SJCRH30 (cell line): ENCODE measurements at places on chromosomes 3 and 15. TPM values are rescaled to one million over a fixed set of nuclear protein-coding genes. Genes with fewer than 3 reads are reported as not detected.
A peak's percentile ranks its signal among the peaks of the same experiment; 100 is the strongest.

- peak; percentile 75 for DNase-seq
Observed at GRCh38 chr15:26970712-26971210, at the start of gene GABRG3. GABRG3 (plus strand) TSS chr15:26971181.

A4GNT gene
- 0.16 TPM in 1 of 2 replicates, not detected in the other for total RNA-seq

C3orf20 gene
- not detected in 2 replicates for total RNA-seq

ST8SIA2 gene
- 1.3 and 2.1 TPM in 2 replicates for total RNA-seq

DNA sequence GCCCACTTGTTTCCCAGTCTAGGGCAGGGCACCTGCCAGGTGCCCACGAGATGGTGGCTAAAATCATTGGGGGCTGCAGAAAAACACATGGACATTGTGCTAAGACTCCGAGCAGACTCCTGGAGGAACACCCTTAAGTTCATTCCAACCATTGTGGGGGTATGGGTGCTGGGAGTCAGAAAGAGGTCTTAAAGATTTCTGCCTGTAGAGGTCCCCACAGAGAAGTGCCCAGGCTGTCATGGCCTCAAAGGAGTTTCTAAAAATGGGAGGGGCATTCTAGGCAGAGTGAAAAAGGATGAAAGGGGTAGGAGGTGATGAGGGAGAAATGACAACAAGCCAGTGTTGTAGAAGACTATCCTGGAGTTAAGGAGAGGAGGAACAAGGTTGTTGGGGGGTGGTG is 17.1 kb downstream of the RBP1 start:
- DNase-seq = peak; percentile 30

DNA sequence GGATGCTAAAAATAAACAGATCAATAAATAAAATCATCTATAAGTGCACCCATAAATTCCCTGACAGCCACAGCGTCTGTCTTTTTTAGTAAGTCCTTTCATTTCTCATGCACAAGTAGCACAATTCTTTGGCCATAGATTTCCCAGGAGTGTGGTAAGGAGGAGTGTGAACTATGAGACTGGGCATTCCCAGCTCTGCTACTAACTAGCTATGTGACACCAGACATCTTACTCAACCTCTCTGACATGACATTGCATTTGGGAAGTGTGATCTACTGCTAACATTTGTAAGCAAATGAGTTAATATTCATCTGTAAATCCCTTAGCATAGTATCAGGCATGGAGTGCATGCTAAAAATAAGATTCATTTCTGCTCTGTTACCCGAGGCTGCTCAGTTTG is 301.7 kb downstream of the NTRK3 start:
- DNase-seq = no peak

UROC1 gene
- not detected in 2 replicates for total RNA-seq

DNA sequence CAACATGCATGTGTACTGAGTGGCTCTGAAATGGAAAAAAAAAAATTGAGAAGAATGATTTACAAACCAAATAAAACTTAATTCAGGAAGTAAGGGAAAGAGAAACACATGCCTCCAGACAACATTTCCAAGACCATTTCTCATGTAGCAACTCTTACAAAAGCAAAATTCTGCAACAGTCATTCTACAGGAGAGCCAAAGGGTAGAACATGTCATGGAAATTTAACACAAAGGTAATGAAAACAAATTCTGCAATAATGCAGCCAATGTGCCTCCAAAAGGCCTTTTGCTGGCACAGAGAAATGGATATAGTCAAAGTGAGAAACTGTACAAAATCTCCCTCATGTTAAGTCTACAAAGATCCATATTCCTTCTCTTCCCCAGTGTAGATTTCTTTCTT is 4.0 kb downstream of the PEX11A start:
- no peak for DNase-seq

DNA sequence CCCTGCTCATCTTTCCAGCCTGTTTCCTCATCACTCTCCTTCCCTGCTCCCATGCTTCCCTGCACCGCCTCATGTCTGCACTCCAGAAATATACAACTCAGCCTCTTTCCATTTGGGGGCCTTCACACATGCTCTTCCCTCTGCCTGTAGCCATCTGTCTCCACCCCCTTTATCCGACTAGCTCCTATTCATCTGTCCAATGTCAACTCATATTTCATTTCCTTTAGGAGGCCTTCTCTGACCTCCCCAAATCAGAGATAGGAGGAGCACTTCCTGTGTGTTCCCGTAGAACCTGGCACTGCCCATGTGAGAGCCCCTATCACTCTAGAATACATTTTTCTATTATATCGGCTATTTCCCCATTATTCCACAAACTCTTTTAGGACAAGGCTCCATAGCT is 10.6 kb downstream of the ATP8B4 start:
- DNase-seq = peak; percentile 12

TTLL13 gene
- not detected in 2 replicates for total RNA-seq

GOLGA6D gene
- not detected in 2 replicates for total RNA-seq

GRCh38 chr15:65368302-65369211 is 9.2 kb downstream of the IGDCC3 start:
- DNase-seq = peak; percentile 41

DLL4 gene
- 0.43 and 0.48 TPM in 2 replicates for total RNA-seq

DNA sequence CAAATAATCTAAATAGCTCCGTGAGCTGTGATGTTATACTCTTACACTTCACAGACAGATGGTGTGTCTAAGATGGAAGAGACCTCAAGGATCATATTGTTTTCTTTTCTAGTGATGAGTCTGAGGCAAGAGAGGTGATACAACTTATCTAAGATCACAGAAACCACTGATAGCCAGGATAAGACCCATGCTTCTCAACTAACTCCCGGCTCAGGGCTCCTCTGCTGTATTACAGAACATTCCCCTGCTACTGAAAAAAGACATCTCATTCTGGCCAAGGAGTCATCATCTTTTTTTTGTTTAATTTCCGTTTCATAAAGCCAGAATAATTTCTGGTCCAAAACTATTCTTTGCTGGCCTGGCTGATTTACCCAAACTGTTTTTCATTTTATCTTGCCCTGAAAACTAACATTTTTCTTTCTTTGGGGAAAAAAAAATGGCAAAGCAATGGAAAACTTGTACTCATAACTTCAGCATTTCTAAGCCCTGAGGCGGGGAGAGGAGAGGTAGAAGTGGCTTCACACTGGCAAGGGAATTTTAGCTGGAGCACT is 46.9 kb upstream of the GAP43 start:
- no peak for DNase-seq

MAP1A gene
- total RNA-seq = 10.1 and 10.3 TPM in 2 replicates

DNA sequence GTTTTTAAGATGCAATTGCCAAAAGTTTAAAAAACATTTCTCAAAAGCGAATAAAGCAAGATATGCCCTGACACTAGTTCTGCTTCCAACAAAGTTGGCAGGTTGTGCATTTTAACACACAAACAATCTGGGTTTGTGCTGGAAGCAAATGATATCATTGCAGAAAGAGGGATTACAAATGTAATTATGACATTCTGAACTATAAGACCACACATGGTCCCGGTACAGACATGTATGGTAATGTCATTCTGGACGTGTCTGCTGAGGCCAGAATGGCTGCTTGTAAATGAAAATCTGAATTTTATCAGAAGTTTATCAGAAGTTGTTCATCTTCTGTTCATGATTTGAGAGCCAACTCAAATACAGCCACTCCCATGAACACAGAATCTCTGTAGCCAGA is 10.7 kb downstream of the TMC3 start:
- no peak for DNase-seq

- no peak for DNase-seq
Observed at GRCh38 chr3:128436214-128436613, 30.5 kb downstream of the DNAJB8 start.

- no peak for DNase-seq
Observed at GRCh38 chr3:83393276-83393675, 1565.5 kb upstream of the CADM2 start.

DNA sequence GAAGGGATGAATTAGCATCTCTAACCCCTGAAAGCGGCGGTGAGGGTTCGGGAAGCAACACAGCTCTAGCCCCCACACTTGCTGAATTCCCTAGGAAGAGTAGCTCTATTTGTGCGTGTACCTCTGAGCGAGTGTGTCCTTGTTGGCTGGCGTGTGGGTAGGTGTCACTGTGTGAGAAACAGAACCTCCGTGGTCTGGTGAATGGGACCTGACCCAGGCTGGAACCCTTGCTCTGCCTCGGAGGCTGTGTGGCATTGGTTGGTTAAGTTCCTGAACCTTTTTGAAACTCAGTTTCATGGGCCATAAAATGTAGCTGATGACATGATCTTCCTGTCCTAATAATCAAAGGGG is 414 bp upstream of the TMEM115 start:
- no peak for DNase-seq

SAMD7 gene
- total RNA-seq = not detected in 2 replicates

GRCh38 chr3:46131884-46132450 is 76.1 kb downstream of the CCR1 start:
- no peak for DNase-seq

DNA sequence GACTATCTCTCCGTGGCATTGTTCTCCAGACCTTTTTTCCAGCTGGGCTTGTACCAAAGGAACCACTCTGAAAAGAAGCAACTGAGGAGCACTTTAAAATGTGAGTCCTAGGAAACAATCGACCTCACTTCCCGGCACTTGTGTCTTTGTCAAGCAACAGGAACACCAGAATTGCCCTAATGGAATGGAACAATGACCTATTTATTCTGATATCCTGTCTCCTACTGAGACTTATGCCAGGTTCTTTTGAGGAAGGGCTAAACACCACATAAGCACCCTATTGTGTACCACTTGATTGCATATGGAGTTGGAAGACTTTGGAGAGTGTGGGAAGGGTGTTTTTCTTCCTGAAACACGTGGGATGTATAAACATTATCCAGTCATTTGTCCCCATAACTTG is 56.8 kb upstream of the TGFBR2 start:
- DNase-seq = no peak

DNA sequence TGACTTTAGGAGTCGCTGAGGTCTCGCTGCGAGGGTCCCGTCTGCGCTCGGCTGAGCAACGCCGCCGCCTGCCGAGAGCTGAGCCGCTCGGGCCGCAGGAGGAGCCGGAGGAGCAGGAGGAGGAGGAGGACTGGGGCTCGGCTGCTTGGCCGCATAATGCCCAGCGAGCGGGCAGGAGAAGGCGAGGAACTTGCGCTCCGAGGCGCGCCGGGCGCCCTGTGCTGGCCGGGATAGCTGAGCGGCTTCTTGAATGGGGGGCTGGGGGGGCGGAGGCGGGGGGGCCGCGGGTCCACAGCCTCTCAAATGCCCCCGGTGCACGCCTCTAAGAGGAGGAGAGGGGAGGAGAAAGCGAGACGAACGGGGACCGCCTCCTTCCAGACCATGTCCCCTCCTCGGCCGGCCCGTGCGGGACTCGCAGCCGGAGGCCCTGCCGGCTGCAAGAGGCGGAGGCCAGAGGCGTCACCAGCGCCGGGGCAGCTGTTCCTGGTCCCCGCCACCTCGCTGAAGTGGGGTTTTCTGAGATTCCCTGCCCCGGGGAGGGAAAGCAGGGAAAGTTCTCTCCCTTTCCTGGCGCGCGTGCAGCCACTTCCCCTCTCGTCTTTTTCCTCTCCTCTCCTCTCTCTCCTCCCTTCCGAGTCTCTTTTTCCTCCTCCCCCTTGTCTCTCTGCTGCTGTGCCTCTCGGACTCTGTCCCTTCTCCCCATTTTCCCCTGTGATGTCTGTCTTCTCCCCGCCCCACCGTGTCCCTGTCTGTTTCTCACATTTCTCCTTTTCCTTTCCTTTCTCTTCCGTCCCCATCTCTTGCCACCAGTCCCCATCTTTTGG is at the start of gene ADAMTS9:
ADAMTS9 (minus strand) TSS at position 220 of the 824 bp plus-strand sequence. CDS start 343 bp downstream, outside the sequence.
- peak; percentile 83 for DNase-seq

DNA sequence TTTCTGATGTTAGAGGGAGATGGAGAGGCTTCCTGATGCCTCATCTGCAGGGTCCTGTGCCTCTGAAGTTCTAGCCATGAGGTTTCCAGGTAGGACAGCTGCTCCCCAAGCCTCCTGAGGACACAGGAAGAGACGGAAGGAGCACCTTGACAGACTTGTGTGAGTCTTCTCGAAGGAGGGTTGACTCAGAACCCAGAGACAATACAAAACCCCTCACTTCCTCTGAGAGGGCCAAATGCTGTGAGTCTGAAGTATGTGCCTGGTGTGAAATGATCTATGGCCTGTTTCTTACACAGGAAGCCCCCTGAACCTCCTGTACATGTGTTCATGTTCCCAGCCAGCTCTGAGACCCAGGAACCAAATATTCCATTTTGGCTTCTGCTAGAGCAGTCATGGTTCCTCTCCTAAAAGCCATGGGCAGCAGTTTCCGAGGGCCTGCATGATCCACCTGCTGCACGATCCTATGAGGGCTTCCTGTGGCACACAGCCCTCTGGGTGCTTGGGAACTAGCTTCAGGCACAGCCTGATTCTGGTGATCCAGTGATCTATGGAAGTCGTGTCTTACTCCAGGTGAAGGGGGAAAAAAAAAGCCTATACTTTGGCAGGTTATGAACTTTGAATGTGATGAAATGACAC is 62.2 kb downstream of the AAGAB start:
- no peak for DNase-seq

DNA sequence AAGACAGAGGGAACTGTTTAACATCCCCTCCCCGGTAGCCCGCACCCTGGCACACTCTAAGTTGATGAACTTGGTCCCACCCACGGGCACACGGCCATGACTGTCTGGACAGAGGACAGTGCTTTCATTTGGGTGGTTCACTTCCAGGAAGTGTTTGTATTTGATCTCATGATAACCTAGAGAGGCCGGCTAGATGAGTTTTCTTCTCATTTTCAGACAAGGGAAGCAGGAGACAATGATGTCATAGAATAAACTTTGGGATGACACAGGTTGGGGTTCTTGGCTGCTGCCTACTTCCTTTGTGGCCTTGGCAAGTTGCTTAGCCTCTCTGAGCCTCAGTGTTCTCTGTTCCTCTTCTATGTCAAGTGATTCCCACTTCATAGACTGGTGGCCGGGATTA is 16.1 kb upstream of the LYSMD4 start:
- DNase-seq = no peak

DNA sequence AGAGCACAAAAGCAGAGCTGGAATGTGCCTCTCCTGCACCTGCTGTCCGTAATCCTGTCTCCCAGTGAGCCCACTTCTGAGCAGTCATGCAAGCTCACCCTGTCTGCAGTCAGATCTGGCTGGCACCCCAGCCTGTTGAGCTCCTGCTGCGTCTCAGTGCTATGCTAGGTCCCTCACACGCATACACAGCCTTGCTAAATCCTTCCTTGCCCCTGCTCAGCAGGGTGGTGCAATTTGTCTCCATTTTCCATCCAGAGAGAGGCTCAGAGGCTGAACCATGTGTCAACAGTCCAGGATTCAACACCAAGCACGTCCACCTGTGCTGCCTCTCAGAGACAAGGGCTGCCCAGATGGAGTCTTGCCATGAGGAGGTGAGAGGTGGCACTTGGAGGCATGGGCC is 11.0 kb downstream of the POMGNT2 start:
- DNase-seq = no peak

DNA sequence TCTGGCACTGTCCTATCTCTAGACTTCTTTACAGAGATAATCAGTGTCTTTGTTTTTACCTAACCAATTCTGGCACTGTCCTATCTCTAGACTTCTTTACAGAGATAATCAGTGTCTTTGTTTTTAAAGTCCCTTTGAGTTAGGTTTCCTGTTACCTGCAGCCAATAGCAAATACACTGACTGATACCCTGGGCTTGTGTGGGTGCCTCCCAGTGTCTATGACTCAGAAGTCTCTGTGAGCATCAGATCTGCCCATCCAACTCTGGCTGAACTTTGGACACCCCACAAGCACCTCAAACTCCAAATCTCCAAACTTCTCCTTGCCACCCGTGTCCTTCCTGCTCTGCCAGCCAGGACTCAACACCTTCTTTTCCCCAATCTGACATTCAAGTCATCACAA is 30.4 kb downstream of the SLC41A3 start:
- no peak for DNase-seq

MEIS2 gene
- total RNA-seq = 18.1 and 18.4 TPM in 2 replicates
